ENCODE measurements at places on chromosomes 3 and 15.

GRCh38 chr3:148208975-148209374, 488.7 kb upstream of the AGTR1 start:
- DNase-seq = no peak

DNA sequence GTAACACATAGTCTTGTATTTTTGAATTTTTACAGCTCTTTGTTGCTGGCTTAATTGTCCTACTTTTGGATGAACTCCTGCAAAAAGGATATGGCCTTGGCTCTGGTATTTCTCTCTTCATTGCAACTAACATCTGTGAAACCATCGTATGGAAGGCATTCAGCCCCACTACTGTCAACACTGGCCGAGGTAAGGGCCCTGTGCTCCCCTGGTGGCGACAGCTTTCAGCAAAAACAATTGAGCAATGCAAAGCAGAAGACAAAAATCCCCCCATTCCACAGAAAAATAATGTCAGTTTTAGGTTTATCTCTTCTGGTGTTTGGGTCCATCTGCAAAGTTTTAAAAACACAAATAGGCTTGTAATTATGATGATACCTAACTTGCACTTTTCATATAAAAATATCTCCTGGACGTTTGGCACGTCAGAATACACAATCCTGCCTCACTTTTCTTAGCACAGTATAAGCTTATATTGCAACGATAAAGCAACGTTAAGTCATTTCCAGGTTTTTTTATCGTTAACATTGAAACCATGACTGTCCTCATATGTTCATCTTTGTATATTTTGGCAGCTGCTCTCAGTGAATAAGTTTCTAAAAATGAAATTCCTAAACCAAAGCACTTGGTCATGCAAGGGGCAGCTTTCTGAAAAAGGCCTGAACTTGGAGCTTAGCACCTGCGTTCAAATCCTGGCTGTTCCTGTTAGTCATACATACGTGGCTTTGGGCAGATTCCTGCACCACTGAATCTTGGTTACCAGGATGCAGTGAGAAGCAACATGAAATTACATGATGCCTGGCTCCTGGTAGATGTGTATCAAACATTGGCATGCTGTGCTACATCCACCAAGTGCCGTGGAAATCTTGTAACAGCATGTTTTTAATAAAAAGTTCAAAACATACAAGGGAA, 8.5 kb downstream of the SEC61A1 start:
- no peak for DNase-seq

DNA sequence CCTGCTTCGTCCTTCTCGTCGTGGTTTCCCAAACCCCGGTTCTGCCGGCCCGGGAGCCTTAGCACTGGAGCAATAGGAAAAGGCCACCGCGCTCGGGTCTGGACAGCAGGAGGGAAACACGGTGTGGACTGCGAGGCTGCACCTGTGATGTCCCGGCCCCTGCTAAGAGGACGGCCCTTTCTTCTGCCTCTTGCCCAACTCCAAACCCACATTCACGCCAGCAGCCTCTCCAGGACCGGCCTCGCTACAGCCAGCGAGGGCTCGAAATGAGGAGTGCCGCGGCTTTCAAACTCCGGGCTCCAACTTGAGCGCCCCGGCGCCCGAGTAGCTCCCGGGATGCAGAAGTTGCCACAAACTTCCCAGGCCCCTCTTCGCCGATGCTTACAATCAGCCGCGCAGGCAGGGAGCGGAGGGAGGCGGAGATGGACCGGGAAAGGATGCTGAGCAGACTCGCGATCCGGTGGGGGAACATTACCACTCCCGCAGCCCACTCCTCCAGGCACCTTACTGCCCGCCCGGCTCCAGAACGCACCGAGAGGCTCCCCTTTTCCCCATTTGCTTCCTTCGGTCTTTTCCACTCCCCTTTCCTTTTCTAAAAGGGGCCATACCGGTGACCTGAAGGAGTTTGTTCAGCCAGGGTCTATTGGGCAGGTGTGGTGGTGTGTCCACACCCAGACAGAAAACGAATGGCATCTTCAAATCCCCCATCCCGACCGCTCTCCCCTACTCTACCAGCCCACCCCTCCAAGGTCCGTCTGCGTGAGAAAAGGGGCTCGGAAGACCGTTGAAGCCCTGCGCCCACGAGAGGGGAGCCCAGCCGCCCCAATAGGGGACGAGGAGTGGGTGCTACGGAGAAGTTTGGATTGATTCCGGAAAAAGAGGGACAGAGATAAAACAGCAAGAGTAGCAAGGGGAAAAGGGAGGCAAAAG, 18.8 kb upstream of the SATB1 start:
- DNase-seq = peak; percentile 91

DNA sequence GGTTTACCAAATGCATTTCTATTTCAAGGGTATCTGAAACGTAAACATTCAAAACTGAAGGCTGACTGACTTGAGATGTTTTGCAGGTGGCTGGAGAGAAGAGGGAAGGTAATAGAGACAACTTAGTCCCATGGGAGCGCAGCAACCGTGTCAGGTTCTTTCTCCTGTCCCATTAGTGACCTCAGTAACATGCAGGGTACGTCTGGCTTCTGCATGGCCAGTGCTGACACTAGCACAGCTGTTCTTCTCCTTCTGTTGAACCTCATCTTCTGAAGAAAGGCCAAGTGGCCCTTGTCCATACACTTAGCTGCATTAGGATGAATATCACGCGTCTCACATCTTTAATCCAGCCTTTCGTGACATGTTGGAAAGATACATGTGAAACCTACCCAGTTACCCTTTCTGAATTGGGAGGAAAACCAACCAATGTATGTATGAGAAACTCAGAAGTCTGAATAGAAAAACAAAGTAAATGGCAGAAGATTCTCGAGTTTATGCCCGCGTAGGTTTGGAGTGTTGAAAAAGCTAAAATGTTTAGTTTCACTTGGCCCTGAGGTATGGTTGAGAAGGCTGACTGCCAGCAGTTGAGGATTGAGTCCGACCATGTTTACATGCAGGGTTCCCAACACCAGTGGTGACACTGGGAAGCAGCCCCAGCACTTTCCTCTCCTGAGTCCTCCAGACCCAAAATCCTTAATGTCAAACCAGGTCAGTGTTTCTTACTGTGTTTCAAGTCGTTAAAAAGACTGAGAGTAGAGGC, 10.3 kb downstream of the NCBP2 start:
- no peak for DNase-seq
